ENCODE measurements at places on chromosomes 7 and 10.
A peak's percentile ranks its signal among the peaks of the same experiment; 100 is the strongest.

DNA sequence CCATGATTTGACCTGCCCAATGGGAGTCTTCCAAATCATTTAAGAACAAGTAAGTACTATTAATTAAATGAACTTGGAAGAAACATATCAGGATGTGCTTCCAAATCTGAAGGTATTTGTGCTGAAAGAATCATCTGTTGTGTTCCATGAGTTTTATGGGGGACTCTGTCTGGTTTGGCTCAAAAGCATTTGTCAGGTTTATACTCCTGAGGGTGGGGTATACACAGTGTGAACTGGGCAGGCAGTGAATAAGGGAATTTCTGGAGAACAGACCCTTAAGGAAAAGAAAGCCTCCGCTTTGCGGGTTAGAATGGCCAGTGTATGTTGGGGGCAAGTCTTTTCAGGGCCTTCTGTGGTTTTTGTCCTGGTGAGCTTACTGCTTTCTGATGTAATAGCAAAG lies 29.9 kb downstream of the TCF7L2 start:
- no peak for DNase-seq

- DNase-seq: peak; percentile 75
These were observed 48.2 kb downstream of the COL26A1 start for GRCh38 chr7:101410743-101411507.

GRCh38 chr10:52283174-52283573 lies 30.9 kb upstream of the DKK1 start:
- peak; percentile 6 for DNase-seq

DNA sequence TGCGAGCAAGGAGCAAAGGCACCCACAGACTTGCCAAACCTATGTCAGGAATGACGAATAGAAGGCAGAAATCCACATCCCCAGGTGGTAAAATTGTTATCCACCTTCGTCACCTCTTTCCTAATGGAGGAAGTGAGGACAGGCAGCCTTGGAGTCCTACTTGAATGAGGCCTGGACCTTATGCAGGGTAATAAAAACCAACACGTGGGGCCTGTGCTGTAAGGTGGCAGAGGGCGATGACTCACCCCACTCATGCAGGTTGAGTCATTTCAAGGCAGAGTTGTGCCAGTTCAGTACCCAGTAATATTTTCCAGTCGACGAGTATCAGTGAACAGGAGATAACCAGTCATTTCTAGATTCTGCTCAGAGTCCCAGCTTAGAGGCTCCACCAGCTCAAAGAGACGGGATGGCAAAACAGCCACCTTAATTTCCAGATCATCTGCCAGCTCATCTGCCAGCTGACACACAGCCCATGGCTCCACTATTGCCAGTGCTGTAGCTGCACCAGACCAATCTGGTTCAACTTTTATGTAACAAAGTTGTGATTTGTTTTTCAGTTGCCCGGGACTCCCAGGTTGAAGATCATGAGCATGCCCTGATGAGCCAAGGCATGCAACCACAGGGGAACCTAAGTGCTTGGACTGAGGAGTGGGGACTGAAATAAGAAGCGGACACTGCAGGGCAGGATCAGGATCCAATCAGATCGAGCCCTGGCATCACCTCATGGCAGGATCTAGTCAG lies 176.2 kb upstream of the ITGB1 start:
- DNase-seq: peak; percentile 75

GRCh38 chr10:85612378-85612775 lies 754.2 kb downstream of the GRID1 start:
- DNase-seq: no peak

DNA sequence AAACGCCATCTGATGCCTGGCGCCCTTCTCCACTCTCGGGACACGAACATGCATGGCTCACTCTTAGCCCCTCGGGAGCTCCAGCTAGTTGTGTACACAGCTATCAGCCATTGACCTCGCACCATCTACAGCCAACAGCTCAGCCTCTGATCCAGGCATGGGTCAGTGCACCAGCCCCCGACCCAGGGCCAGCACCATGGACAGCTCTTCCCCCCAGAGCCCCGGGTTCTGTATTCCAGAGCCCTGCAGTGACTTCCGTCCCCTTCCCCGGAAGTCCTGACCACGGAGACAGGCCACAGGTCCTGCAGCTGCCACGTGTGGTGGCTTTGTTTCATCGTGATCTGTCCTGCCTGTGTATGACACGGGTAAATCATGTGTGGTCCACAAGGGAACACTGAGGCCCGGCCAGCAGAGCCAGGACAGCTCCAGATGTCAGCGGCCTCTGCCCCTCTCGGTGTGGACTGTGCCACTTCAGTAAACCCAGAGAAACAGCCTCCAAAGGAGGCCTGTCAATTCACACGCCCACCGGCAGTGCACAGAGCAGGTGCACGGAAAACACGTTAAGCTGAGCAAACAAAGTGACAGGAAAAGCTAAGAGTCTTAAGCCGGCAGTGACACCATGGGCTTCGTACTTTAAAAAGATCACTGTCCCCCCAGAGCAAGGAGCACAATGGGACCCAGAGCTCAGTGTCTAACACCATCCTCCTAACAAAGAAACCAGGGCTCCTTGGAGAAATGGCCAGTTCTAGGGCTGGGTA lies 13.0 kb downstream of the STK32C start:
- DNase-seq: no peak

- DNase-seq: no peak
These were observed 19.3 kb downstream of the OR2F1 start for GRCh38 chr7:143973870-143974416.

DNA sequence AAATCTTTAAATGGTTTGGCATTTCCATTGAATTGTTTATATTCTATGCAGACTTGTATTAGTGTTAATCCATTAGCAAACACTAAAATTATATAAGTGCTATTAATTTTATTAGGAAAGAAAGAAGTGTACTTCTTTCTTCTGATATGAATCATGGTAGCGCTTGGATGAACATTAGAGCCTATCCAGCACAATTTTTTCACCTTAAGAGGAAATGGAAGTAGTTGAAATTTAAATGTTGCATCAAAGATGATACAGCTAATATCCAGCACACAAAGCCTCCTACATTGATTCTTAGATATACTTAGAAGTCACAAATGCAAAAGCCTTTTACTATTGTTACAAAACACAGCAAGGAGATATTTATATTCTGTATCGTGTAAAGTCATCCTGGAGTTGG lies 174.5 kb downstream of the AHR start:
- DNase-seq: no peak

DNA sequence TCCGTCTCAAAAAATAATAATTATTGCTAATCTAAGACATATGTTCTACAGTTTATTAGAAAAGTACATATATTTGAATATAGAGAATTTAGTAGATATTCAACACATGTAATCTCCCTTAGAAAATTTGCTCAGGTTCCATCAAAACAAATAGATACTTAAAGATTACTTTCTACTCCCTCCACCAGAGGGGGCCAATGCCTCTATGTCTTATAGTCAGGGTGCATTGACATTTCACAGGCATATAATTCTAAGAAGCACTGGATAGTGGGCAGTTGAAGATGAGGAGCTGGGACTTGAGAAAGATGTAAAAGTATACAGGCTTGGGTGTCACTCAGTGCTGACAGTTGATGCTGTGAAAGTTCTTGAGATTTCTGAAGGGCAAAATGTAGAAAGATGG lies 301.6 kb upstream of the HPS1 start:
- peak; percentile 7 for DNase-seq

GRCh38 chr7:129197771-129198170 lies 9.3 kb downstream of the SMO start:
- no peak for DNase-seq

- no peak for DNase-seq
These were observed 104.0 kb downstream of the SRI start for GRCh38 chr7:88115816-88116215.

DNA sequence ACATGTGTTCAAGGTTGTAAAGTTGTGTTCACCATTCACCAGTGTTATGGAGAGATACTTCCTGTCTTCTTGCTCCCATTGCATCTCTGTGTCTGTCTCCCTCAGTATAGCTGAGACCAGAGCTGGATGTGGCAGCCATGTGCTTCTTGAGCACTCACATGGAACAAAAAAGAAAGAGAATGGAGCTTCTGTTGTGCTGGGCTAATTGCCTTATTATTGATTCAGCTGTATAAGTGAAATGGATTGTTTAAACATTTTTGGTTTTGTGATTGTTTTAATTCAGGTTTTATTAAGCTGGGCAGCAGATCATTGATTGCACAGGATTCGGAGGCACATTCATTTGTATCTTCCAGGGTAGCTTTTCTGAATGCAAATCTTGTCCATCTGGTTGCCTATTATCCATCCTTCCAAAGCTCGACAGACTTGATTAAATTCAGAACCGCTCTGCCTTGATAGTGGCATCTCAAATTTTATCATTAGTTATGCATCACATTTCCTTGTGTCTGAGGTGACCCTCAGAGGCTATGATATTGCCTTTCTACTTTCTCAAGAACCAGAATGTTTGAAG lies 119.9 kb downstream of the CCNY start:
- no peak for DNase-seq

- peak; percentile 6 for DNase-seq
These were observed 320.7 kb downstream of the SUGCT start for GRCh38 chr7:40455485-40455884.

DNA sequence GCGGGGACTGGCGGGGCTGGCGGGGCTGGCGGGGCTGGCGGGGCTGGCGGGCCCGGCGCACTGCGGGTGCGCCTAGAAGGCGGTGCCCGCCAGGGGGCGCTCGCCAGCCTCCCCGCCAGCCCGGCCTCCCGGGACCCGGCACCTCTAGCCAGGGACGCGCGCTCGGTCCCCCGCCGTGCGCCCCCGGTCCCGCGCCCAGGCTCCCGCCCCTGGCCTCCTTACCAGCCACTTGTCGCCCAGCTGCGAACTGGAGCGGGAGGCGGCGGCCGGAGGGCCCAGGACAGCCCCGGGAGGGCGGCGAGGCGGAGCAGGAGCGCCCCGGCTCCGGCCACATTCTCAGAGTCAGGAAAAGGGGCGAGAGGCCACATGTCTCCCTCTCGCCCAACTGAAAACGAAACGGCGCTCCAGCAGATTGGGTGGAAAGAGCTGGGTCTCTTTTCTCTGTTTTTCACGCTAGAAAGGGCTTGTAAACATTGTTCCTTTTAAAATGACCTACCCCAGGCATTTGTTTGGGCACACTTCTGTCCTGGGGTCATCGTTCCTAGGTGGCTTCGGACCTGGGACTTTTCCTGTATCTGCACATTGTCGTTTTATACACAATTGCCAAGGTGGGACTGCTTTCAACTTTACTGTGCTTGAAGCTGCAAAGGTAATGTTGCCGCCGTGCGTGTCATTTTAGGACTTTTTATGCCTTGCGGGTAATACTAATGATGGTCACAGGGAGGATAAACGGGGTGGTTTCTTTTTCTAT lies 378 bp upstream of the PRKCQ start:
- peak; percentile 71 for DNase-seq

GRCh38 chr10:52265131-52265926 lies 48.8 kb upstream of the DKK1 start:
- no peak for DNase-seq

DNA sequence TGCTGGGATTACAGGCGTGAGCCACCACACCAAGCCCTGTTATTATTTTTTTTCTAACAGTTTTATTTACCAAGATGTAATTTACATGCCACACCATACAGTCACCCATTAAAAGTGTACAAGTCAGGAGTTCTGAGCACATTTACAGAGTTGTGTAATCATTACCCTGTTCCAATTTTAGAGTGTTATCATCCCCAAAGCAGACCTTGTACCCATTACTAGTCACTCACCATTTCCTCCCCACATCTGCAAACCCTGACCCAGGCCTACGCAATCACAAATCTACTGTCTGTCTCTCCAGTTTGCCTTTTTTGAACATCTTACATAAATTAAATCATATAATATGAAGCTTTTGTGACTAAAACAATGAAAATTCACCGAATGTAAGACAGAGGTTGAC lies 402.9 kb upstream of the FOXK1 start:
- DNase-seq: no peak

- DNase-seq: no peak
These were observed 127.2 kb downstream of the SLIT1 start for GRCh38 chr10:97058521-97058920.

DNA sequence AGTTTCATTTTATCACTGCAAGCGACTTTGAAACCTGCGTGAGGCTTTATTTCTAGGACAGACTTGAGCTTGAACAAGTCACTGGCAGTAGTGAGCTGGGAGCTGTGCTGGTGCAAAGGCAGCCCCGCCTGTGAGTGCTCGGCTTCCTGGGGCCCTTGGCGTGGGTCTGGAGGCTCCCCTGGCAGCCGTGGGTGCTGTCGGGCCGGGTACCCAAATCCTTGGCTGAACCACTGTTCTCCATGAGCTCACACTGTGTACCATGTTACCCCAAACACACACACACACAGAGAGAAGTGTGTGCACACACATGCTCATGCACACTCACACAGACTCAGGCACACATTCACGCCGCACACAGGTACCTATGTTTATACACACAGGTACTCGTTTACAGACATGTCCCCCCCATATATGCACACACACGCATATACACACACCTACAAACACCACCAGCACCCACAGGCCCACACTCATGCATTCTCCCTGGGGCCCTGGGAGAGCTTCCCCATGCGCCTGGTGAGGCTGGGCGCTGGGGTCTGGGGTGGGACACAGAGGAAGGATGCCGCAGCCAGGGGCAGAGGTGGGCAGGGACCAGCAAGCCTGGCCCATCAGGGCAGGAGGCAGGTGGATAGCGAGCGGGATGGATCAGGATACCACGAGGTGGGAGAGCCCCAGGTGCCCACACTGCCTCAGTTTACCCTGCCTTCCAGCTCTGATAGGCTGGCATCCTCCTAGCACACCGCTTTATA lies 158.8 kb downstream of the ADARB2 start:
- DNase-seq: no peak

DNA sequence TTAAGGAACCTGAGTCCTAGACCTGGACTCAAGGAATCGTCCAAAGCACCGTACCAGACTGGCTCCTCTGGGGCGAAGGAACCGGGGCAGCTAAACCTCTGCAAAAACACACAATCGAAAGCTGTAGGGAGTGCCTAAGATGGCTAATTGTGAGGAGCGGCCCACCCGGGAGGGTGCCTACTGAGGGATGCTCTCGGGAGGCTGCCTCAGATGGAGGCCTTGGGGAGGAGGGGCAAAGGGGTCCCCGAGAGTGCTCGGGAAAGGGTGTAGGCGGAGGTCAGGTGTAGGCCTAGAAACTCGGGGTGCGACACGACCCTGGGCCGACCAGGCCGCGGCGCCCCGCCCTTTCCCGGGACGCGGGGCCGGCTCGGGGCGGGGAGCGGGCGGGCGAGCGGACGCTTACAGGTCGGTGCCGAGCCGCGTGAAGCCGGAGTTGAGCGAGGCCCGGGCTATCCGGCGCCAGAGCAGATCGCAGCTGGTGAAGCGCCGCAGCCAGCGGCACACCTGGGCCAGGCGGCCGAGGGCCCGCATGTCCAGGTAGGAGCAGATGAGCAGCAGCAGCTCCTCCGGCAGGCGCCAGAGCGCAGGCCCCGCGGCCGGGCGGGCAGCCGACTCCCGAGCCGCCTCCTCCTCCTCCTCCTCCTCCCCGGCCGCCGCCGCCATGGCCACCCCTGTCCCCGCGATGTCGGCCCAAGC lies 844 bp downstream of the FBXW4 start:
- DNase-seq: peak; percentile 56
